Epithelial cell of proximal tubule (primary cell): ENCODE measurements at places on chromosomes 4 and X. TPM values are rescaled to one million over a fixed set of nuclear protein-coding genes. Genes with fewer than 3 reads are reported as not detected.

- no peak for DNase-seq
Observed at GRCh38 chr4:83028976-83029375, 6.0 kb upstream of the COPS4 start.

- DNase-seq, result no peak
Observed at GRCh38 chrX:154049209-154050112, 29.8 kb upstream of the IRAK1 start.

DNA sequence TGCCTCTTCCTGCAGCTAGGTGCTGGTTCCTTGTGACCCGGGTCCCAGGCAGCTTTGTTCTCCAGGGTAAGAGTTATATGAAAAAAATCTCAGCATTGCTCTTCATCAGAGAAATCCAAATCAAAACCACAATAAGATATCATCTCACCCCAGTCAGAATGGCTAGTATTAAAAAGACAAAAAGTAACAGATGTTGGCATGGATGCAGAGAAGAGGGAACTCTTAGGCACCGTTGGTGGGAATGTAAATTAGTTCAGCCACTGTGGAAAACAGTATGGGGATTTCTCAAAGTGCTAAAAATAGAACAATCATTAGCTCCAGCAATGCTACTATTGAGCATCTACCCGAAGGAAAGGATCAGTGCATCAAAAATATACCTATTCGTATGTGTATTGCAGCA is 61.5 kb downstream of the SORCS2 start:
- no peak for DNase-seq

Gene CT83
- total RNA-seq, result not detected in 2 replicates

Gene NAA11
- total RNA-seq, result not detected in 2 replicates
